ENCODE measurements at places on chromosomes 1 and 21.

DNA sequence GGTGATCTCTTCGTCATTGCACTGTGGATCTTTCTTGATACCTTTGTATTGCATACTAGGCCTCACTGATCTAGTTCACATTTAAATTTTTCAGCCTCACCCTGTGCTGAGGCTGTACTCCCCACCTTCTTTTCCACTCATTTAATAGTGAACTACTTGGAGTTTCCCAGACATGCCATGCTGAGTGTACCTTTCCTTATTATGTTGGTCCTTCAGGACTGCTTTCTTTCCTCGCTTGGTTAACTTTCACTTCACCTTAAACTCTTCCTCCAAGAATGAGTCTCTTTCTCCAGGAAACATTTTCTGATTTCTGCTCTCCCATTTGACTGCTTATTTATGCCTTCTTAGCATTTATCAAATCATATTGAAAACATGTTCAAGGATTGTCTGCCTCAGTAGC lies 20.8 kb downstream of the RNF2 start:
- no peak for DNase-seq

- no peak for DNase-seq
Measured at GRCh38 chr1:241012708-241013340, 344.2 kb downstream of the RGS7 start.

DNA sequence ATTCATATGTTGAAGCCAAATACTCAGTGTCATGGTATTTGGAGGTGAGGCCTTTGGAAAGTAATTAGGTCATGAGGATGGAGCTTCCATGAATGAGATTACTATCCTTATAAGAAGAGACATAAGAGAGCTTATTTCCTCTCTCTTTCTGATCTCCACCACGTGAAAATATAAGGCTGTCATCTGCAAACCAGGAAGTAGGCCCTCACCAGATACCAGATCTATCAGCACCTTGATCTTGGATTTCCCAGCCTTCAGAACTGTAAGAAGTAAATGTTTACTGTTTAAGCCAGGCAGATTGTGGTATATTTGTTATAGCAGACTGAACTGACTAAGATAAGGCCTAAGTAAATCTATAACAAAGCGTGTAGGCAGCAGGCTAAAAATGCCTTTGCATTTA lies 25.3 kb downstream of the RBM11 start:
- DNase-seq = peak; percentile 35

- no peak for DNase-seq
Measured at GRCh38 chr1:62426237-62426636, 10.6 kb upstream of the USP1 start.

DNA sequence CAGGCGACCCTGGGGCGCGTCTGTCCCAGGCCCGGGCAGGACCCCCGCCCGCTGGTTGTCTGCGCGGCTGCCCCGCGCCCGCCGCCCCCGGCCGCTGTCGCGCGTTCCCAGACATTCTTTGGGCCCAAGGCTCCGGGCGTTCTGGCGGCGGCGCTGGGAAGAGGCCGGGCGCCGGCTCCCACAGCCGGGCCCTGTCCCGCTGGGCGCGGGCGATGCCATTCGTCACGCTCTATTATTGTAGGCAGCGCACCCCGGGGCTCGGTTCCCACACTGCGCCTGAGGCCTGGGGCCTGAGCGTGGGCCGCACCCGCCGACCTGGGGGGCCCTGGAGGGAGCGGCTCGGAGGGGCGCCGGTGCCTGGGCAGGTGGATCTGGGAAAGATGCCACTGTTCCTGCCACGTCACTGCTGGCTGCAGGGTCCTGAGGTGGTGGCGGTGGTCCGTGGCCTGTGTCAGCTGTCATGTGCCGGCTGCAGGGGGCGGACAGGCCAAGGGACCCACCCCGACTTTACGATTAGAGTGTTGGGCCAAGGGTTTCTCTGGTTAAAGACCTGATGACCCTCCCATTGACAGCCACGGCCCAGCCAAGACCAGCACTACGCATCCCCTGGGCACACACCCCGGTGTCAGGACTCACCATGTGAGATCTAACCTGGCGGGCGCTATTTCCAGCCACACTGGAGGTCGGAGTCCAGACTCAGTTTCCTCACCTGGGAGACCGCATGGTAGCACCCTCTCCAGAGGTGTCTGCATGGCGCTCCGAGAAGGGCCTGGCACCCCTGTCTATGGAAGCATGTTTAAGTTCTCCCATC lies 55.1 kb upstream of the ADARB1 start:
- no peak for DNase-seq

DNA sequence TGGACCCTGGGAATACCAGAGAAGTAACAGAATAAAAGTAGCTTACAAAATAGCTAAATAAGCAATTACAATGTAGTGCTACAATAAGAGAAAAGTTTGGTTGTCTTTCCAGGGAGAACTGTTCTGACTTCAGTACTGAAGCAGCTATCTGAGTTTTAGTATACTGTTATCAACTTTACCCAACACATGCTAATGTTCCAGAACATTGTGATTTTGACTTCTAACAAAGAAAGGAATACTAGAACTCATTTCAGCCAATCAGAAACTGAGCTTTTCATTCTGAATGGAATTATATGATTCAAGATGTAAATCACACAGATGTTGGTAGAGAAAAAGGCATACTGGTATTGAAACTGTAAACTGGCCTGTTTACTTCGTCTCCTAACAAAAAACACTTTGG lies at the start of gene C1orf105:
Gene C1orf105 (plus strand): TSS at position 301 of the 400 bp plus-strand sequence. CDS start 201 bp downstream, outside the sequence.
- no peak for DNase-seq

DNA sequence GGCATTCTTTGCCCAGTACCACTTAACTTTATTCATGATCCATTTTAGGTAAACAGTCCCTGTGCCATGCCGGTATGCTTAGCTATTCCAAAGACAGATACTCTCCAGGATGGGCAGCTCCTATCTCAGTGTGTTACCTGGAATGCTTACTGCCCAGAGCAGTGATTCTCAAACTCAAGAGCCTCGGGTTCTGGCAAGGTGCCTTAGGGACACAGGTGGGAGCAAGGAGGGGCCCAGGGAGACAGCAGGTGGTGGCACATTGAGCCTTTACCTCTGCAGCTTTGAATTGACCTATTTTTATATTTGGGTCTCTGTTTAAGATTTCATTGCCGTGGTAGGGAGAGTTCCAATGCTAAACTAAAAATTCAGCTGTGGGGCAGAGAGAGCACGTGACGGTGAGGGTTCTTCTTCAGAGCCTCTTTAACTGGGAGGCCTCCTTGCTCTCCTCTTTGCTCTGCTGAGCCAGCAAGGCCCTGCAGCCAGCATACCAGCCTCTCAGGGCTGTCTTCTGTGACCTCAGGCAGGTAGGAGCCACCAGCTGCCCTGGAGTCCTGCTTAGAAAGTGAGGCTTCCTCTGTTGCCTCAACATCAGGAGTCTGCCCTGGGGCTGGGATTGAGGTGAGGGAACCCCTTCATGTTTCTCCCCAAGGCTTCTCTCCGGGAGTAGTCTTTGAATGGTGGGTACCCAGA lies 20.2 kb downstream of the PHGDH start:
- DNase-seq = no peak

DNA sequence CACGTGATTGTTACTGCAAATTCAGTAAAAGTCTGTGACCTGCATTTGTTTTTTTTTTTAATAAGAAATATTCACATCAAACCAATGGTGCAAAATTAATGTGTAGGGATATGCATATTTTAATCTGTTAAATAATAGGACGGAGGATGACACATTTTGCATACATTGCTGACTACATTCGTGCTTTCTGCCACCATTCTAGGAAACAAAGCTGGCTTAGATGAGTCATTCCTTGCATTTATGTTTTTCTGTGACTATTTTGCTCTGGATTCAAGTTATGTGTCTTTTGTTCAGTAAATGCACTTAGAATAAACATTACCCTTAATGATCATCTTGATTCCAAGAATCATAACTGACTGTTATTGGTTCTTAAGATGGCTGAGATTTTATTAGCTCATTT lies 23.9 kb upstream of the CYYR1 start:
- no peak for DNase-seq

GRCh38 chr1:221031458-221032203 lies 152.4 kb downstream of the HLX start:
- no peak for DNase-seq

DNA sequence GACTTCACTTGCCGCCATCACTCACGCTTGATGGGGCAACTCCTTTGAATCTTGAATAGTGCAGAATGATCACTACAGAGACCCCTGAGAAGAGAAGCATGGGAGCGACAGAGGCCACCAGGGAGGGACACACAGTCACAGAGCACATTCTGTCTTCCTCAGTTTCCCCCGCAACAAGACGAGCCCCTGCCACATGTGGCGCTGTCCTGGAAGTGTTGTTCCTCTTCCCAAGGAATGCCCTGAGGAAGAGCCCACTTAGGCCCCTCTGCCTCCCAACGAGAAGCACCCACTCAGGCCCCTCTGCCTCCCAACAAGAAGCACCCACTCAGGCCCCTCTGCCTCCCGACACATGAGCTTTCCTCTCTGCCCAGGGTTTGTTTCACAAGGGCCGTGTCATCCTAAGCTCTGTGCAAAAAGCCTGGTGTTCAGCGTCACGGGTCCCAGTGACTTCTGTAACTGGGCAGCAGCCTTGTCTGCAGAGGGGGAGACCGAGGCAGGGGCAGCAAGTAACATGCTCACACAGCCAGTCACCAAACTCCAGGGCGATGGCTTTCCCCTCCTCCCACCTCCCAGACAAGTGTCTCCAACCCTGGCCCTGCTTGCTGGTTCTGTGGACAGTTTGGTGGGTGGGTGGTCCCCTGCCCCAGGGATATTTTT lies 19.8 kb downstream of the SLC37A1 start:
- DNase-seq = no peak

GRCh38 chr21:33075128-33075527 lies 5.2 kb downstream of the OLIG1 start:
- no peak for DNase-seq

DNA sequence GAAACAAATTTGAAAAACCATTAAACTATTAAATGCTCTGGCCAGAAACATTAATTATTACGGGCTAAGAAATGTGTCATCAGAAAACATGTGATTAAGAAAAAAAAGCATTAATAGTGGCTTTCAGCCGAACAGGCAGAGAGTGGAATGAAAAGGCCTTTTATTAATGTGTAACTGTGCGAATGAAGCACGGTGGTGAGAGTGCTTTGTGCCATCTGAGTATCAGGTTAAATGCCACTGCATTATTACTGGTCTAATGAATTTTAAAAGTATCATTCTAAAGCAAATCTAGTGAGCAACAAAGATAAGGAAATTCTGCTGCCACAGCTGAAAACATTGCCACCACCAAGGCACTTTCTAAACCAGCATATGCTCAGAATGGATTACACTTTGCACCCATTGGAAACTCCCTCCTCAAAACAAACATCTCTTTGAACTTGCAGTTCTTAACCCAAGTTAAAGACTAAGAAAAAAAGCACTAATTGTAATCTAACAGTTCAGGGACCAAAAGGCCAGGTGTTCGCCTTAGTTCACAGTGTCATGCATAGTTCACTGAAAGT lies 30.0 kb upstream of the SSX2IP start:
- no peak for DNase-seq
